ENCODE measurements at places on chromosomes 1 and 21. TPM values are rescaled to one million over a fixed set of nuclear protein-coding genes. Genes with fewer than 3 reads are reported as not detected.
A peak's percentile ranks its signal among the peaks of the same experiment; 100 is the strongest.

FMO4 gene
- total RNA-seq = 2.5 TPM

DNA sequence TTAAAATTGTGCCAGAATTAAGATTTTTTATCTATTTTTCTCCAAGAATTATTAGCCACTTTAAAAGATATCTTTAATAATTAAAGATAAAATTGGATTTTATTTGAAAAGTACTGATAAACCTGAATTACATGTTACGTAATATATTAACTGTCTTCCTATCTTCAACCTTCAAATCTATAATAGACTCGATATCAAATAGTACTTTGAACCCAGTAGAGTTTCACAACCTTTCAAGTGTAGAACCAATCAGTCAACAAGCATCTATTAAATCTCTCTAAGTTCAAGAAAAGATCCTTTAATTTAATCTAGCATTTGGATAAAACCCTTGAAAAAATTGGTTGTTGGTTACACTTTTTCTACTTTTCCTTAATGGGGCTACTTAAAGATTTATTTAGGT, 271.4 kb downstream of the GPR52 start:
- no peak for DNase-seq

DNA sequence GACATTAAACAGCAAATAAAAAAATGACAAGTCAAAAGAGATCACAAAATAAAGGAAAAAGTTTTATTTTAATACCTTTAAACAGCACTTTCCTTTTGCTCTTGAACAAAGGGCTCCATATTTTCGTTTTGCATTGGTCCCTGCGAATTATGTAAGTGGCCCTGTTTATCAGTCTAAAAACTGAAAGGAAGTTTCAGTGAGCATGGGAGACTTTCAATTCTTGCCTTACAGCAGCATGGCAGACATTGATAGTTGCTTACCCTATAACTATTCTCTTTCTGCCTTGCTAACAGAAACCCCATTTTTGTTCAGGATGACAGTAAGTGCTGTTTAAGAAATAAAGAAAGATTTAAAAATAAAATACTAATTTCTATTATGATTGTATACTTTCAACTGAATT, 5.2 kb upstream of the SH3GLB1 start:
- DNase-seq = no peak

CD48 gene
- total RNA-seq = not detected

INSRR gene
- not detected for total RNA-seq

DNA sequence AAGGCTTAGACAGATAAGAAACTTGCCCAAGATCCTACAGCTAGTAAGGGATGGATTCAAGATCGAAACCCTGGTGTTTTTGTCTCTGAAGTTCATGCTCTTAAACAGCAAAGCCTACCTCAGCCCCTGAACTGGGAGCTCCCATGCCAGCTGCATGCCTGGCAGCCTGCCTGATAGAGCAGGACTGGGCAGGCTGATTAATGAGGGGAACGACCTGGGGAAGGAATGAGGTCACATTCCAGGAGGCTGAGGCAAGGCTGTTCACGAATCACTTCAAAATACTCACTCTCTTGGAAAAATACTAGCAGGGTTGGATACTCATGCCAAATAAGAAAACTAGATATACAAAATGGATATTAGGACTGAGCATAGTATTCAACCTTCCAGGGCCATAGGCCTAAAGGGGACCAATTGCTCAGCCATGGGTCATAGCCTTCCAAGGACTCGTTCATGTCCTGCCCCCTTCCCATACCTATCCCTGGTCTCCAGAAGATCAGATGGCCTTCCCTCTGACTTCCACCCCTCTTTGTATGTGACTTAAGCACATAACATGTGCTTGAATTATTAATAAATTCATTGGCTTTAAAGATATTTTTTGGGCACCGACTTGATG, 15.6 kb upstream of the TACSTD2 start:
- no peak for DNase-seq

RNU1-4 gene
- 2,993 TPM for total RNA-seq

TGFB2 gene
- 18.4 TPM for total RNA-seq

FCGR2B gene
- 0.19 TPM for total RNA-seq

INPP5B gene
- 16.1 TPM for total RNA-seq

GRCh38 chr21:38139380-38140168, 117.2 kb upstream of the KCNJ15 start:
- DNase-seq = no peak

UBASH3A gene
- total RNA-seq = not detected

KPRP gene
- total RNA-seq = not detected

DNA sequence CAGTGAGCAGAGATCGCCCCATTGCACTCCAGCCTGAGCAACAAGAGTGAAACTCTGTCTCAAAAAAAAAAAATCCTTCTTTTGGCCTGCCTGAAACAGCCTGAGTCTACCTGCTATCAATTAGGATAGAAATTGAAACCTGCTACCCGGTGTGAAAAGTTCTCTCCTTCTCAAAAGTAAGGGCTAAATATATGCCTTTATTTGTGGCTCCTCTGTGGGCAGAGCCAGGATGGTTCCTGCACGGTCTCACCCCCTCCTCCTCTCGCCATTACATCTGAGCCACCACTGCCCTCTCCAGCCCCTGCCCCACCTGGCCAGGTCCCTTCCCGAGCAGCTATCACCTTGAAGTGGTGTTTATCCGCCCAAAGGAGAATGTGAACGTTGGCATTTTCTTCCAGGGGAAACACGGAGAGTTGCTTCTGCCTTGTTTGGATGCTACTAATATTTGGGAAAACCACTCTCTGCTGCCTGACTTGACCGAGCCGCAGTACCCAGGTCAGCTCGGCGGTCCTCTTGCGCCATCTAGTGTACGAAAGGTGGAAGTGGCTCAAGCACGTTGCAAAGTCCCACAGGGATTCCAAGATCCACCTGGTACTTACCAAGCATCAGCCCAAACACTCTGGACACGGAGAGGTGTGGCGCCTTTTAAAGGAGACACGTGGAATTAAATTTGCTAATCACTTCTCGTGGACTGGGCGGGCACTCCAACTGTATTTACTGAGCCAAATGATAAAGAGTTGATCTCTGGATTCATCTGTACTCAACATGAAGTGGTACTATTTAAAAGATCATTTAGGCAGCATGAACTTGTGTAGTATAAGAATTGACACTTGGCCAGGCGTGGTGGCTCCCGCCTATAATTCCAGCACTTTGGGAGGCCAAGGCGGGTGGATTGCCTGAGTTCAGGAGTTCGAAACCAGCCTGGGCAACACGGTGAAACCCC, 31.9 kb downstream of the SETD4 start:
- peak; percentile 79 for DNase-seq

DNA sequence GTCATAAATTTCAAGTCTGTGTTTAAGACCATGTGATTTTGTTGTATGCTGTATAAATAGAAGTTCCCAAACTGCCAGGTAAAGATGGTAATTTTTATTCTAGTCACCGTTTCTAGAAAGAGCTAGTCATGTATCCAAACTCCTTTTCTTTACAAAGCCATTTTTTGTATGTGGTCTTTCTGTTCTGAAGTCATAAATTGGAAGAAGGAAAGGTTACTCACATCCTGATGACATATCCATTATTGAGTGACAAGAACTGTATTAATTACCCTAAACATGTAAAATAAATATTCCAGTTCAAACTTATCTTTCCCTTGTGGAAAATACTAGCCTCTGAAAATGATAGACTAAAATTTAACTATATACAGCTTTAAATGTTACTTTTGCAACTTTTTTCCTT, 104.7 kb downstream of the POFUT2 start:
- no peak for DNase-seq

DNA sequence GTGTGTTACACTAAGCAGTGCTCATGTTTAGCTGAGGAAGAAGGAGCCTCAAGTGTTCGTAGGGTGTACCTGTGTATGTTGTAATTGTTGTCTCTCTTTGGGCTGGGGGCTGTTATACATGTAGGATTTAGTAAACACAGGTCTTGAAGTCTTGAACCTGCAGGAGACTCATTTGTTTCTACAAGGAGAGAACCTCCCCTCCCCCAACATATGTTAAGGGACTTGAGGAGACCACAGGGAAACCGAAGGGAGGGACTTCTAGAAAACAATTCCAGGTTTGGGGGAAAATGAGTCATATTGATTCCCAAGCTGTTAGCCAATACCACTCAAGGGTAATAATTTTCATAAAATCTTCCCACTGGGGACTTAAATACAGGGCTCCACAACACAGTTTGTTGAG, 25.0 kb upstream of the AGBL4 start:
- no peak for DNase-seq

DNA sequence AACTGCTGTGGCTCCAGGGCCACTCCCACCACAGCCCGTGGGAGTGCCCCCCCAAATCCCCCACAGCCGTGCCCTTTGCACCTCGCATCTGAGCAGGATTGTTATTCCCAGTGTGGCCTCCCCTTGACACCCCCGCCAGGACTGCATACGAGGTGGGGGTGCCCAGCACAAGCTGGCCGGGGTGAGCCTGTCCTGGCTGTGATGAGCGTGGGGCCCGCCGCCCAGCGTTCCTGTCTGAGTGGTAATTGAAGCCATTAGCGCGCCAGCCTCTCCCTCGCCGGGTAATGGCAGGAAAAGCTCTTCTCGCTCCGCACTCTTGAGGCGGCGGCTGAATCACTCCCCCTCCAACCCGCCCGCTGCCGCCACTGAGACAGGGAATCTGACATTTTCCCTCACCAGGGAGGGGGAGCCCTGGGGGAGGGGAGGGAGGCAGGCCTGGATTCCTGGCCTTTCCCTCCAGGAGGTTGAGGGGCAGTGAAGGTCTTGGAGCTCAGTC, 27.7 kb downstream of the PTPRF start:
- DNase-seq = no peak

- no peak for DNase-seq
Measured at GRCh38 chr1:207497941-207498340, 2.0 kb downstream of the CR1 start.

CLEC20A gene
- total RNA-seq = not detected

CASQ2 gene
- total RNA-seq = not detected

DNA sequence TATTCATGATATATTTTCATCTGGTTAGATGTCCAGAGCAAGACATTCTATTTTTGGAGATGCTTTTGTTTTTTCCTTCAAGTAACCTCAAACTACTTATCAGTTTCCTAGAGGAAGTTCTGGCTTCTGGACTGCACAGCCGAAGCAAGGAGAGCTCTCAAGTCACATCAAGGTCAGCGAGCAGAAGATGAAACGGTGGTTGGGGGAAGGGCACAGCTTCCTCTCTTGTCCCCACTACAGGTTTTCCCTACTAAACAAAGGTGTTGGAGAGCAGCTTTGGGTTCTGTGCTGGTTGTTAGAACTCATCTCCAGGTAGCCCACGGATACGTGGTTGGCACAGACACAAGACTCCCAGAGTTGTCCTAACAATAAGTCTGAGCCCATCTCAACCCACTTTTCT, 5.1 kb upstream of the PLEKHO1 start:
- DNase-seq = no peak

DNA sequence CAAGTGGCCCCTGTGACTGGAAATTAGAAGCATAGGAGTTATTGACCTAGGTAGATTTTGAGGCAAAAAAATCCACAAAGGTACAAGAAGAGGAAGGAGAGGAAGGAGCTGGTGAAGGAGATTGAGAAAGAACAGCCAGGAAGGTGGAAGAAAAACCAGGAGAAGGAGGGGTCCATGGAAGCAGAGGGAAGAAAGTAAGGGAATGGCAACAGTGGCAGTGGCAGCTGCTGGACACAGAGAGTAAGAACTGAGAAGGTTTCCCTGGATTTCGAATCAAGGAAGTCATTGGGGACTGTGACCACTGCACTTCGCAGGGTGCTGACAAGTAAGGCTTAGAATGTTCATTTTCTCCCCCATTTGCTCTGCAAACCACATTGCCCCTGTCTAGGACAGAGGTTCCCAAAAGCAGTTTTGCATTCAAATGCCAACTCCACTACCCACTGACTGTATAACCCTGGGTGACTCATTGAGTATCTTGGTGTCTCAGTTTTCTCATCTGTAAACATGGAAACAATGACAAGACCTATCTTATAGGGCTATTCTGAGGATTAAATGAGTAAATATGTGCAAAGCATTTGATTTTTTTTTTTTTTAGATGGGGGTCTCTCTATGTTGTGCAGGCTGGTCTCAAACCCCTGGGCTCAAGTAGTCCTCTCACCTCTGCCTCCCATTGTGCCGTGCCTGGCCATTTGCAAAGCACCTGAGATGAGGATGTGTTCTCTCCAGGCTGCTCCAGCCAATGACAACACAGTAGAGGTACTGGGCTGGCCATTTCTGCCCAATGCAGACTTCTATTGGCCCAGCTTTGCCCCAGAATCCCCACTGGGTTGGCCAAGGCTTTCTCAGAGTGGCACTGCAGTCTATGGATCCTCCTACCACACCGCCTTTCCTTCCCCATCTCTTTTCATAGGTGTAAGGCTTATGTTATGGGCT, 9.3 kb upstream of the CAPN2 start:
- no peak for DNase-seq

Measured in type B pancreatic cell (in vitro differentiated cells).